ENCODE measurements at places on chromosomes 12 and 14.

- peak; percentile 73 for DNase-seq
Measured at GRCh38 chr12:112937741-112938719, at the start of gene OAS3. Gene OAS3, plus strand, starts transcription at chr12:112938474. Its CDS starts 57 bp downstream, at chr12:112938531.

DNA sequence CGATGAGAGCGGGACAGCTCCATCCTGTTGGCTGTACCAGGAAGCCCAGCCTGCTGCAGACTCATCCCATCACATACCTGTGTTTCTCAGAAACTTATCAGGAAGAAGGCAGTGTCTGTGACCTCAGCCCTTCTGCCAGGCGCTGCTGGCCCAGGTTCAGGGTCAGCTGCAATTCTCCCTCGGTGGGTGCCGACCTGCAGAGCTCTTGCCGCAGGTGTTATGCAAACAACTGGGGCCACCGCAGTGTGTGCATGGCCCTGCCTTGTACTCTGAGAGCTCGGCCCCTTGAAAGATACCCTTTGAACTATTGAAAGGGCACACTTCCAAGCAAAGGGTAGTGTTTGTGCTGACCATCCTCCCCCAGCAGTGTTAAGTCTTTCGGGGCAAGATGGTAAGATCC, 322.2 kb upstream of the DIO3 start:
- DNase-seq = no peak

DNA sequence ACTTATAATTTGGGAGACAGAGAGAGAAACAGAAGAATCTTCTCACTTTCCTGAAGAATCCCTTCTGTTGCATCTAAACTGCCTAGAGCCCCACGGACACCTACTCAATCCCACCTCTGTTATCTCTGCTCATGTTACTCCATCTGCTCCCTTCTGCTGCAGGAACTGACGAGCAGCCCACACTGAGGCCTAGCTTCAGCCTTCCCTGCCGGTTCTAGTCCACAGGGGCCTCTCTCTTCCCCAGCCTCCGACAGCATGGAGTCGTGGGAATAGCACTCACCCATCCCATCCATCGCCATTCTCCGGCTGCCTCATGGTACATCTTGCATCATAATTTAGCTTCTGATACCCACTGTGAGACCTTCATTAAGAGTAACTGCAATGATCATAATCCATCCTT, 4.0 kb downstream of the RAB15 start:
- no peak for DNase-seq

DNA sequence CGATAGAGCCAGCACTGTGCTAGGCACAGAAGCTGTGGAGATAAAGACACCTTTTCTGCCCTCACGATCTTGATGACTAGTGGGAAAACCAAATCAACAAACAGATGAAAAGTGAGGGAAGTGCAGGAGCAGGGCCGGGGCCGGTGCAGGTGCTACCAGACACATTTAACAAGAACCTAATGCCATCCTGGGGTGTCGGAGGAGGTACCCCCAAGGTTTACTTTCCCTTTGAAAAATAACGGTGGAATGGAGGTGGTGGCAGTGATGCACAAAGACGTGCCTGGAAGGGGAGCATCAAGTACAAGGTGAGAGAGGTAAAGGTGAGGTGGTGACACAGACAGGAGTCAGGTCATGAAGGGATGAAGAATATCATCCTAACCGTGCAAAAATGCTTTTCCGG, 22.1 kb downstream of the SLC6A13 start:
- DNase-seq = no peak

GRCh38 chr12:47835831-47836155, 16.1 kb upstream of the HDAC7 start:
- no peak for DNase-seq

GRCh38 chr12:12511021-12511783, 51.5 kb downstream of the DUSP16 start:
- no peak for DNase-seq

GRCh38 chr12:65432114-65432513, 153.6 kb downstream of the MSRB3 start:
- DNase-seq = no peak

DNA sequence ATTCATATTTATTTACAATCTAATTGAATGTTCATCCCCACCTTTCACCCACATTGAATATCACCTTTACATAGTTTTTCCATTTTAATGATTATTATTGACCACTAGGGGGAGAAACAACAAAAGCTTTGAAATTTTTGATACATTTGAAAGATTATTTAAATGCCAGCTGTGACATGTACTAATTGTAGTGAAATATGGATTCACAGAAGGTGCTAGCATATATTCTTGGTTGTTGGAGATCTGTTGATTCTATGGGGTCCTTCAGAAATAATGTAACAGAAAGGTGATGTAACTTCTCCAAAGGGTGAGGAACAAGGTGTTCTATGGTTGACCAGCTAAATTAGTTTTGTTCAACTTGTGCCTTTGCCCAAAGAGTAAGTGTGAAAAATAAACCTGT, 22.4 kb upstream of the GPR33 start:
- DNase-seq = peak; percentile 20

- no peak for DNase-seq
Measured at GRCh38 chr12:128991716-128992115, 138.4 kb downstream of the GLT1D1 start.

GRCh38 chr12:71694099-71694820, 8.4 kb downstream of the TMEM19 start:
- no peak for DNase-seq

DNA sequence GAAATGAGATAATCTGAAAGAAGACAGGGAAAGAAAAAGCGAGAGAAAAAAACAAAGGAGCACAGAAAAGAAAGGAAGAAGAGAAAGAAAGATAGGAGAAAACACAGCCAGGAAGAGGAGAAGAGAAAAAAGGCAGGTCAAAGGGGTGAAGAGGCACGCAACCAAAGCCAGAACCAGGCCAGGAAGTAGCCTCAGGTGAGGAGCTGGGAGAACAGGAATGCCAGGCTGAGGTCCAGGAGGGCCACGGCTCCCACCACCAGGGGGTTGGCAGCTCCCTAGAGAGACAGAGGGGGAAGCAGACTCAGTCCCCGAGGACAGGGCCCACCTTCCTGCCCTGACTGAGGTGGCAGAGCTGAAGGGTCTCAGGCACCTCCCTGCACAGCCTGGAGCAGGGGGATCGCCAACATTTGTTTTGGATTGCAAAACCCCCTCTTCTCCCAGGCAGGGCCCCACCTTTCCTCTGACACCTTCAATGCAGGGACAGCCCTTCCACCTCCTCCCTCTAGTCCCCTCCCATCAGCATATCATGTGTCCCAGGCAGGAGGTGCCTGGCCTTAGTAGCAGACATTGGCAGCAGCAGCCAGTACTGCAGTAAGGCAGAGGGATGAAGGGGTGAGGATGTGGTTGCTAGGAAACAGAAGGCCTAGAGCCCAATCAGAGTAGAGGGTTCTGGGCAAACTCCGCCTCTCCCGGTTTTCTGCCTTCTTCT, 2.0 kb upstream of the AP1G2 start:
- no peak for DNase-seq

GRCh38 chr14:74852922-74853530, 22.9 kb downstream of the PROX2 start:
- peak; percentile 3 for DNase-seq
